ENCODE measurements at places on chromosomes 4 and X. TPM values are rescaled to one million over a fixed set of nuclear protein-coding genes. Genes with fewer than 3 reads are reported as not detected.

- DNase-seq, result peak; percentile 20
Measured at GRCh38 chrX:49838374-49838773, 9.3 kb downstream of the PAGE4 start.

Gene SCOC
- total RNA-seq, result 110 TPM

DNA sequence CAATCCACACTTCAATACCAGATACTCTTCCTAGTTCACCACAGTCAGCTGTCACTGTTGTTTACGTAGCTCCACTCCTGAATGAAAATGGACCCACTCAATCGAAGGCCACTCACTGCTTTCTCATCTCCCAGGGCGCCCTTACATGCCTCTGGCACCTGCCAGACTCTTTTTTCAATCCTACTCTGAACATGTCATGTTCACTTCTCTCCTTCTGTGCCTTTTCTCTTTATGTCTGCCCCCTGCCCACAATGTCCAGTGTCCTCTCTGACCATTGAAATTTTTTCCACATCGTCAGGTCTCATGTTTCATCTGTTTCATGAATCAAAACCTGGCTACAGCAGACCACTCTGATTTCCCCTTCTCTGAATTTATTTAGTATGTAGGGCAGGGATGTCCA, 1.3 kb upstream of the MGAT4D start:
- no peak for DNase-seq

GRCh38 chrX:39499996-39500395, 597.8 kb downstream of the BCOR start:
- no peak for DNase-seq

- DNase-seq, result peak; percentile 58
Measured at GRCh38 chrX:118730500-118731247, 3.3 kb downstream of the IL13RA1 start.

GRCh38 chrX:110170029-110170428, 147.9 kb downstream of the AMMECR1 start:
- no peak for DNase-seq

Gene GSTCD
- 14.1 TPM for total RNA-seq

Gene PTPN13
- total RNA-seq, result 60.3 TPM

Gene MAGEH1
- total RNA-seq, result 8.2 TPM

DNA sequence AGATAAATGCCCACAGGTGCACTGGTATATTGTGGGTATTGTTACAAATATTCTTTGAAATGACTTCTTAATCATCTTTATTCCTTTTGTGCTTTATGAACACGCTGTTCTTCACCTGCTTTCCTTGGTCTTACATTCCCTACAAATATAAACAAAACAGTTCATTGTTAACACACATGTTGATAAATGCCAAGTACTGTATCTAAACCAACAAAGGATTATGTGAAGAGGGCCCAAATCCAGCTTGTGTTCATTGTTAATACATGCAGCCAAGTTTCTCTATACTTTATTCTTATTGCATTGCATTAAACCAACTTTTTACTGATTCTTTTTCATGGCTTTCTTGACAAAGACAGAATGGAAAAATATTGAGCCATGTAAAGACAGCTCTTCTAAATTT, 42.8 kb downstream of the AREG start:
- no peak for DNase-seq

DNA sequence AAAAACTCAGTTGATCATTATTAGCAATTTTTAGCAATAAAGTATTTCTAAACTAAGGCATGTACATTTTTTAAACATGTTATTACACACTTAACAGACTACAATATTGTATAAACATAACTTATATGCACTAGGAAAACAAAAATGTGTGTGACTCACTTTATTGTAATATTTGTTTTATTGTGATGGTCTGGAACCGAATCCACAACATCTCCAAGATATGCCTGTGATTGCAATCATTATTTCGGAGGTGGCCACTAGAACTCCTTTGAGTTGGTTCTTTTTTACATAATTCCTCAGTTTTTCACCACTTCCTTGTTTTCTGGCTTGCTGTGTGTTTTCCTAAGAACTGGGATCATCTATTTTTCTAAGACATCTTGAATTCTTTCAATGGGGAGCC, 53.7 kb downstream of the FBXW7 start:
- no peak for DNase-seq

Measured in mammary epithelial cell (primary cell).